ENCODE measurements at places on chromosomes 4 and X.

GRCh38 chr4:85474818-85475630 lies at the start of gene ARHGAP24:
TSS of gene ARHGAP24 (plus strand) at chr4:85475150.
- peaks cover 22% of the 10 kb centered on the region for H3K4me1 ChIP-seq
- no peaks in the 10 kb centered on the region for H3K36me3 ChIP-seq
- peak within 1 kb of the TSS; percentile 88 for H3K4me3 ChIP-seq
- peak within 1 kb of the TSS; percentile 96 for H3K27ac ChIP-seq
- no peaks in the 10 kb centered on the region for H3K27me3 ChIP-seq

- DNase-seq, result no peak
- peaks cover 35% of the 10 kb centered on the region for H3K27me3 ChIP-seq
- H3K4me3 ChIP-seq, result no peak overlapping the region
- H3K4me1 ChIP-seq, result no peaks in the 10 kb centered on the region
- H3K27ac ChIP-seq, result no peak overlapping the region
- H3K36me3 ChIP-seq, result no peaks in the 10 kb centered on the region
Measured at GRCh38 chrX:111955901-111956300, 79.9 kb downstream of the TRPC5OS start.

GRCh38 chr4:148207068-148207467 lies 235.1 kb downstream of the NR3C2 start:
- H3K4me1 ChIP-seq, result peaks cover 18% of the 10 kb centered on the region
- peaks cover 8% of the 10 kb centered on the region for H3K27me3 ChIP-seq
- no peak for DNase-seq
- H3K4me3 ChIP-seq, result no peak overlapping the region

- H3K4me1 ChIP-seq, result no peaks in the 10 kb centered on the region
- no peak for DNase-seq
- H3K4me3 ChIP-seq, result no peak overlapping the region
- peaks cover 8% of the 10 kb centered on the region for H3K36me3 ChIP-seq
- no peaks in the 10 kb centered on the region for H3K27me3 ChIP-seq
Measured at GRCh38 chr4:25928379-25929297, 14.6 kb downstream of the SMIM20 start.

- H3K27ac ChIP-seq, result no peak overlapping the region
- H3K4me1 ChIP-seq, result peaks cover 18% of the 10 kb centered on the region
- DNase-seq, result no peak
- no peaks in the 10 kb centered on the region for H3K27me3 ChIP-seq
Measured at GRCh38 chr4:35649011-35649410, 595.3 kb downstream of the ARAP2 start.

- H3K27ac ChIP-seq, result peak overlapping the region; percentile 99
- no peaks in the 10 kb centered on the region for H3K36me3 ChIP-seq
- H3K4me1 ChIP-seq, result peaks cover 32% of the 10 kb centered on the region
- H3K4me3 ChIP-seq, result peak overlapping the region; percentile 90
Measured at GRCh38 chr4:86592553-86593249, 1.4 kb upstream of the PTPN13 start.

- H3K36me3 ChIP-seq, result no peaks in the 10 kb centered on the region
- no peaks in the 10 kb centered on the region for H3K27me3 ChIP-seq
- H3K4me1 ChIP-seq, result peaks cover 1% of the 10 kb centered on the region
- no peak overlapping the region for H3K27ac ChIP-seq
Measured at GRCh38 chr4:167784826-167785225, 307.5 kb upstream of the ANXA10 start.

DNA sequence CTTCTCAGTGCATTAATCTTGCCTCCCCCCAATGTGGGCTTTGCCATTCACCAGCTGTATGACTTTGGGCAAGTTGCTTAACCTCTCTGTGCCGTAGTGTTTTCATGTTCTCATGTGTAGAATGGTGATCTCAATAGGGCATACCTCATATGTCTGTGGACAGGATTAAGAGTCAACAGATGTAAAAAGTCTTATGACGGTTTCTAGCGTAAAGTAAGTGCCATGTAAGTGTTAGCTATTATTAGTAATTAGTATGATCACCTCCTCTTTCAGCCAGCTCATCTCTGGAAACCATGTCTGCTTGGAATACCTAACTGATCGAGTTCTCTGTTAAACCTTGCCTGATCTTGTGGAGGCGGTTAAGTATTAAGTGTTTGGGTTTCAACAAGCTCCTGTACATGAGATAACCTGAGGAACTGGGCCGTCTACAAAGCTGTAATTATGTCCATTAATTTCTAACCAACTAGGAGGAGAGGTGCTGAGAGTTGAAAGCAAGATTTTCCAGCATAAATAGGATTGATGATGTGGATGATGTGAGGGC lies 66.3 kb downstream of the TSC22D3 start:
- H3K4me1 ChIP-seq, result peaks cover 19% of the 10 kb centered on the region
- H3K27me3 ChIP-seq, result no peaks in the 10 kb centered on the region
